Naive thymus-derived CD8-positive, alpha-beta T cell (primary cell): ENCODE measurements at places on chromosomes 2 and 18.

DNA sequence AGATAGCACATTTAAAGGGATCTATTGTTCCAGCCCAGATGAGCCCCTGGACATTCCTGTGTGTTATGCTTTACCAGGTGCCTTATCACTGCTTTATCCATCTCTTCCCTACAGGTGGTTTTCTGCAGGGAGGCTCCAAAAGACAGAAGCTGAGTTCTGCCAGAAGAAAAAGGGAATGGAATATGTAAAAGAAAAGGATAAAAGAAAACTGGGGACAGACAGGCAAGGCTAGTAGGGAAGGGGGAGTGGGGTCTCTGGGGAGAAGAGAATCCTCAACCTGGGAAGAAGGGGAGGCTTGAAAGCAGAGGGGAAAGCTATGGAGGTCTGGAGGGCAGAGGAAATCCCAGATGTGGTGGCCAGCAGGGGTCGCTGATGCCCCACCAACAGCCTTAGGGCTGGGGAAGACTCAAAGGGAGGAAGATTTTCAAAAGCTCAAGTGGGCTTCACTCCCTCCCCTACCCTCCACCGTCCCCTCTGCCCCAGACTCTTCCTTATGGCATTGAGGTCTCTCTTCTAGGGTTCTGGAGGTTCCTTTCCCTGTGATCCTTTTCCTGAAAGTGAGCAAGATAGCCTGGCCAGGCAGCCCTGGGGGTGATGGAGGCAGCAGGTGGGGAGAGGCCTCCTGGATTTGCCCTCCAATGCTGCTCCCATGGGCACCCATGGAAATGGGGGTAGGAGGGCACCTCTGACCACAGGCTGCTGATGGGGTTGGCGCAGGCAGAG lies 178.1 kb upstream of the PKDCC start:
- no peaks in the 10 kb centered on the region for H3K36me3 ChIP-seq
- H3K27ac ChIP-seq: no peak overlapping the region
- H3K27me3 ChIP-seq: peaks cover 15% of the 10 kb centered on the region
- peak; percentile 50 for DNase-seq

GRCh38 chr2:172712251-172712650 lies 23.4 kb upstream of the RAPGEF4 start:
- H3K27me3 ChIP-seq: peaks cover 6% of the 10 kb centered on the region
- H3K36me3 ChIP-seq: no peaks in the 10 kb centered on the region
- no peaks in the 10 kb centered on the region for H3K4me1 ChIP-seq
- no peak overlapping the region for H3K4me3 ChIP-seq

GRCh38 chr2:144370937-144371584 lies 148.9 kb downstream of the ZEB2 start:
- DNase-seq: no peak
- no peaks in the 10 kb centered on the region for H3K27me3 ChIP-seq
- no peak overlapping the region for H3K27ac ChIP-seq
- no peak overlapping the region for H3K4me3 ChIP-seq

- peaks cover 10% of the 10 kb centered on the region for H3K27me3 ChIP-seq
- H3K4me1 ChIP-seq: peaks cover 83% of the 10 kb centered on the region
- no peak for DNase-seq
- no peak overlapping the region for H3K27ac ChIP-seq
- no peak overlapping the region for H3K4me3 ChIP-seq
Observed at GRCh38 chr2:60353863-60354262, 199.6 kb downstream of the BCL11A start.

- H3K4me3 ChIP-seq: no peak overlapping the region
- DNase-seq: no peak
- no peaks in the 10 kb centered on the region for H3K36me3 ChIP-seq
- no peak overlapping the region for H3K27ac ChIP-seq
- H3K4me1 ChIP-seq: peaks cover 10% of the 10 kb centered on the region
Observed at GRCh38 chr18:62720048-62720447, 4.7 kb downstream of the PHLPP1 start.

DNA sequence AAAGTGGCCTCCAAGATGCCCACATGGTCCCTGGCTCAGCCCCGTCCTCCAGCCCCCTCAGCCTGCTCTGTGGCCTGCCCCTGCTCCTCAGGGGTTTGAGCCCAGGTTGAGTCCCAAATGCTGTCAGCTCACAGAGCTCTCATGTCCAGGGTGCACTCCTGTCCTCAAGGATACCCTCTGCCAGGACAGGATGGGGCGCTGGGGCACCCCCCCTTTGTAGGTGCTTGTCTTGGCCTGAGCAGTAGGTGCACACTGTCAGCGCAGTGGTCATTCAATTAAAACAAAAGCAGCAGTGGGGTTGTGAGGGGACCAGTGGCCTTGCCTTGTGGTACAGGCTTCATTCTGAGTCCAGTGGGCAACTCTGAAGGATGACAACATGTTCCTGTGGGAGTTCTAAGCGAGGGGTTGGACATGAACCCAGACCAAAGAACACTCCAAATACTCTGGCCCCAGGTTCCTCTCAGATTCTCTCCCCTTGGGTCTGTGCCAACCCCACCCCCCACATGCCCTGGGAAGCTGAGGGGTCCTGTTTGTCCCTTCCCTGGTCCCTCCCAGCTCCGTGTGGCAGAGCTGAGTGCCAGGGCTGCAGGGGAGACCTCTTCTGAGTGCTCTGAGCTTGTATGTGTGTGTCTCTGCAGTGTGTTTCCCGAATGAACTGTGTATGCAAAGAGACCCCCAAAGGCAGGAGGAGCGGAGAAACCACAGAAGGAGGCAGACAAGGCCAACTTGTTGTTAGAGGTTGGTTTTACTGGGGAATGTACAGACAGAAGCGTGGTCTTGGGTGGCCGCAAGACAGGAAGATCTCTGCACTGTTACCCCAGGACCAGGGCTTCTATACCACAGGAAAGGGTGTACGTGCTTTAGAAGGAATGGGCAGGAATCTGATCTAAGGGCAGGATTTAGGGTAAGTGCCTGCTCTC lies 155.6 kb upstream of the HS6ST1 start:
- H3K27ac ChIP-seq: no peak overlapping the region
- H3K27me3 ChIP-seq: peaks cover 15% of the 10 kb centered on the region
- DNase-seq: no peak
- H3K4me1 ChIP-seq: peaks cover 2% of the 10 kb centered on the region
- H3K36me3 ChIP-seq: peaks cover 2% of the 10 kb centered on the region

DNA sequence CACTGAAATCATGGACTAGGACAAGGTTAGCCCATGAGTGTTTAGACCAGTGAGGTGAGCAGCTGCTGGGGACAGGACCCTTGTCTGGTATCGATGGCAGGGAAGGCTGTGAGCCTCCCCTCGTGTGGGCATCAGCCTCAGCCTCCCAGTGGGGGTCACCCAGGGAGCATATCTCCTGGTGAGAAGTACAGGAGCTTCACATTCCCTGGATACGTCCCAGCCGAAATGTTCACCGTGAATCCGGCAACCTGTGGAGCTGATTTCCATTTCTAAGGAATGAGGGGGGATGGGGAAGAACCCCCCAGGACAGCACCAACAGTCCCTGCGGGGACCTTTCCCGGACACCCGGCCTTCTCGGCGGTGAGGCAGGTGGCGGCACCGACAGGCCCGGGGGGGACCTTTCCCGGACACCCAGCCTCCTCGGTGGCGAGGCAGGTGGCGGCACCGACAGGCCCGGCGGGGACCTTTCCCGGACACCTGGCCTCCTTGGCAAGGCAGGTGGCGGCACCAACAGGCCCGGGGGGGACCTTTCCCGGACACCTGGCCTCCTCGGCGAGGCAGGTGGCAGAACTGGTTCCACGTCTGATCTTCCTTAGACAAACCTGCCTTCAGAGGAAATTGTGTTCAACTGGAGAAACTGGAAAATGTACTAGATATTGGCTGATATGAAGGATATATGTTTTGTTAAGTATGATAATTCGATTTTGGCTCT lies 21.2 kb downstream of the RTP5 start:
- no peaks in the 10 kb centered on the region for H3K27me3 ChIP-seq
- peaks cover 20% of the 10 kb centered on the region for H3K36me3 ChIP-seq

- no peaks in the 10 kb centered on the region for H3K4me1 ChIP-seq
- no peak overlapping the region for H3K27ac ChIP-seq
- H3K4me3 ChIP-seq: no peak overlapping the region
- DNase-seq: no peak
Observed at GRCh38 chr2:239666855-239667376, 266.1 kb upstream of the HDAC4 start.

GRCh38 chr2:141331127-141331526 lies 799.7 kb downstream of the LRP1B start:
- H3K27ac ChIP-seq: no peak overlapping the region
- H3K4me3 ChIP-seq: no peak overlapping the region
- H3K4me1 ChIP-seq: no peaks in the 10 kb centered on the region
- no peaks in the 10 kb centered on the region for H3K27me3 ChIP-seq
- no peaks in the 10 kb centered on the region for H3K36me3 ChIP-seq
- no peak for DNase-seq

GRCh38 chr2:84904151-84904550 lies 1.3 kb upstream of the TMSB10 start:
- peak overlapping the region; percentile 92 for H3K4me3 ChIP-seq
- no peak for DNase-seq
- H3K4me1 ChIP-seq: peaks cover 71% of the 10 kb centered on the region
- no peaks in the 10 kb centered on the region for H3K27me3 ChIP-seq
- H3K27ac ChIP-seq: peak overlapping the region; percentile 98

DNA sequence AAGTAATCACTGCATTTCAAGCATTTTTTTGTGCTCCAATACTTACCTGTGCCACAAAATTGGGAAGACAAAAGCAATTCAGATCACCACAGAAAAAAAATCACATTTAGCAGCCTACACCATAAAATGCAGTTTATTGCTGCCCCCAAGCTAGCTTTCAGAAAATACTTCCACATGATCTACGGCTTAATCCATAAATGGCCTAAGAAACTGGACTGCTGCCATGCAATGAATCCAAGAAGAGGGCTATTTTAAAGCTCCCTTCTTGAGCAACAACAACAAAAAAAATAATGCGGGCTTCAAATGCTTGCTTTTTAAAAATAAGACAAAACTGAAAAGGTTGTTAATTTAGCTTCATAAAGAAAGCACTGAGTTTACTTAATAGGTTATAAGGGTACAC lies 272.3 kb downstream of the RAD51AP2 start:
- no peak for DNase-seq
- no peak overlapping the region for H3K4me3 ChIP-seq
- H3K27me3 ChIP-seq: no peaks in the 10 kb centered on the region
- no peak overlapping the region for H3K27ac ChIP-seq
- H3K4me1 ChIP-seq: no peaks in the 10 kb centered on the region

DNA sequence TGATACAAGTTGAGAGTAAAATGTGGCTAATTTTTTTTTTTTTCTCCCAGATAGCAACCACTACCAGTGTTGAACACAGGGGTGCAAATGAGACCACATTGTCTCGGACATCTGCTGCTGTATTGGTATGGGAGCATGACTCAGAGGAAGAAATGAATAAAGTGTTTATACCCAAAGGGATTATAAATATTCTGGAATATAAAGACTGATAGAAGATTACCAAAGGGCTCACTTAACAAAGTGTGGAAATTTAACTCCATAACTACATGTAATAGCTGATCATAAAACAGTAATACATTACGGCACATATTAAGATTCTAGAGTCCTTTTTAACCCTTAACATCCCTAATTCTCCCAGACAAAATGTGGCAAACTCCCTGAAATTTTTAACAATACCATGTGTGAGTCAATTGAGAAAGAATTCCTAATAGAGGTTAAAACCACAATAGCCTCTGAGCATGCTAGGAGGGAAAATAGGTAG lies 1023.0 kb upstream of the ACVR2A start:
- H3K27me3 ChIP-seq: no peaks in the 10 kb centered on the region
- H3K4me3 ChIP-seq: no peak overlapping the region
- H3K36me3 ChIP-seq: no peaks in the 10 kb centered on the region

DNA sequence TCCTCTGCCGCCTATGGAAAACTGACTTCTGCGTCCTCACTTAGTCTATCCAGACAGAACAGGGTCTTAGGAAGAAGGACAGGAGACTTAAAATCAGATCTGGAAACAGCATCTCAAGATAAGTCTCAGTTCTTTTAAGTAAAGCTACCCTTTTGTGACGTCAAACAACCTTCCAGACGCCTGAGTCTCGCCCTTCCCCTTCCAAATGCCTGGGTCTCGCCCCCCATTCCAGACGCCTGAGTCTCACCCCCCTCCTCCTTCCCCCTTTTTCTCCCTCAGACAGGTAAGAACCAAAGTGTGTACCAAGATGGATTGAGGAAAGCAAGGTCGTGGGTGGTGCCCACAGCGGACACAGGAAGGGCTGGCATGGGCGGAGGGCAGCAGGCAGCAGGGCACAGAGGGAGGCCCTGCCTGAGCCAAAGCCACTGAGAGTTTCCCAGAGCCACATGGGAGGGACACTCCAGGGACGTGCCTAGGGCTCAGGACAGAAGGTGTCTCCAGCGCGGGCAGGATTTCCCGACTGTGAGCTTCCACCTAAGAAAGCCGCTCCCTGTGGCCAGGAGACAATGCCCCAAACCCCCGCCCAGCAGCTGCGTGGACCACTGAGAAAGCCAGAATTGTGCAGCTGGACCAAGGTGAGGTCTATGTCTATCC lies 51.3 kb downstream of the ANKMY1 start:
- no peak overlapping the region for H3K4me3 ChIP-seq
- no peak for DNase-seq
- no peaks in the 10 kb centered on the region for H3K27me3 ChIP-seq
- H3K36me3 ChIP-seq: peaks cover 4% of the 10 kb centered on the region

- H3K36me3 ChIP-seq: no peaks in the 10 kb centered on the region
- H3K4me1 ChIP-seq: peaks cover 12% of the 10 kb centered on the region
- DNase-seq: no peak
- peak overlapping the region; percentile 77 for H3K27ac ChIP-seq
Observed at GRCh38 chr2:167294776-167295140, 406.5 kb downstream of the XIRP2 start.
